ENCODE measurements at places on chromosomes 2 and 18. TPM values are rescaled to one million over a fixed set of nuclear protein-coding genes. Genes with fewer than 3 reads are reported as not detected.
A peak's percentile ranks its signal among the peaks of the same experiment; 100 is the strongest.

DNA sequence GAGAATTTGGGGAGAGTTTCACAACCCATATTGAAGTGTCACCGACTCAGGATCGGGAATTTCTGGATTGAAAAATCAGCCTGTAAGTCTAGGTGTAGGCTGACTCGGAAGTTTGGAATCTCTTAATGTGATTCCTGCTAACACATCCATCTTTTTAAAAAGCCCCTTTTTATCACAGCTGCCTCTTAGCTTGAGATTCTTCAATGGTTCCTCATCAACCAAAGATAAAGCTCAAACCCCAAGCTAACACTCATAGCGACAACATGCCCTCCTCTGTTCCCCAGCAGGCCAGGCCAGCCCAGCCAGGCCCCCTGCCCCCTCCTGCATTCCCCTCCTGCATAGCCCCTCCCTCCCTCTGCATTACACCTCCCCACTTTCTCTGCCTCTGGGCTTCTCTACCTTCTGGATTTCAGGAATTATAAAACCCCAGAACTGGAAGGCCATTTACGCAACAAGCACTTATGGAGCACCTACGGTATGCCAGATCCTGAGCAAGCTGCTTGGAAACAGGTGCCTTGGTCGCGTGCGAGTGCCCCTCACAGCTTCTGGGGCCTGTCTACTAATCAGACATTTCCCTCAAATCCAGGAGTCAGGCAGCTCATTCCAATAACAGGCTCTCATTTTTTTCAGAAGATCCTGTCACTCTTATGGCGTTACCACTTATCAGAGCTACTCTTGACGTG, 63.4 kb downstream of the EMX1 start:
- DNase-seq: no peak

GRCh38 chr2:105934467-105934866, 189.8 kb downstream of the NCK2 start:
- DNase-seq: no peak

DNA sequence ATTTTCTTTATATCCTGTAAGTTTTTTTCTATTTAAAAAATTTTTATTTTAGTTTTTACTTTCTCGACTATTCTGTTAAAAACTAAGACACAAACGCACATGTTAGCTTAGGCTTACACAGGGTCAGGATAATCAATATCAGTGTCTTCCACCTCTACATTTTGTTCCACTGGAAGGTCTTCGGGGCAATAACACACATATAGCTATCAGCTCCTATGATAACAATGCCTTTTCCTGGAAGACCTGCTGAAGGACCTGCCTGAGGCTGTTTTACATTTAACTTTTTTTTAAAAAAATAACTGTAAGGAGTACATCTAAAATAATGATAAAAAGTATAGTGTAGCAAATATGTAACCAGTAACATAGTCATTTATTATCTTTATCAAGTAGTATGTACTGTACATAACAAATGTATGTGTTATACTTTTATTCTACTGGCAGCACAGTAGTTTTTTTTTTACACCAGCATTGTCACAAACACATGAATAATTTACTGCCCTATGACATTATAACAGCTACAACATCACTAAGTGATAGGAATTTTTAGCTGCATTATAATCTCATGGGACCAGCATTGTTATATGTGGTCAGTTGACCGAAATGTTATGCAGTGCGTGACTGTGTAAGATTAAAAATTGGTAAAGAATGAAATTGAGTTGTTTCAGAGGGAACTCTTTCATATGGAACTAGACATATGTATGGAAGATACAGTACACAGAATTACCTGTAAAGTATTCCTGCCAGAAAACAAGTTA, 37.9 kb downstream of the CCDC138 start:
- DNase-seq: no peak

- no peak for DNase-seq
These were observed 36.2 kb downstream of the WIPF1 start for GRCh38 chr2:174561283-174561971.

GRCh38 chr2:23926290-23926749, 603 bp downstream of the ATAD2B start:
- peak; percentile 71 for DNase-seq

DNA sequence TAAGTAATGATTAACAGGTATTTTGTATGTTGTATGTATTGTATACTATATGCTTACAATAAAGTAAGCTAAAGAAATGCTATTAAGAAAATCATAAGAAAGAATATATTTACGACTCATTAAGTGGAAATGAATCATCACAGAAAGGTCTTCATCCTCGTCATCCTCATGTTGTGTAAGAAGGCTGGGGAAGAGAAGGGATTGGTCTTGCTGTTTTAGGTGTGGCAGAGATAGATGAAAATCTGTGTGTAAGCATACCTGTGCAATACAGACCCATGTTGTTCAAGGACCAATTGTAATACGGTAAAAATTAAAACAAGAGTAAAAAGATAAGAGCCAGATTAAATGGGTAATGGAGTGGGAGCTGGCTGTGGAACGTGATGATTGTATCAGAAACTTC, 16.6 kb downstream of the SLC35F5 start:
- DNase-seq: no peak

The TSPYL6 gene
- not detected for total RNA-seq

The DPP10 gene
- total RNA-seq: not detected
